CD4-positive, alpha-beta T cell (primary cell): ENCODE measurements at places on chromosomes 11 and 22.

- no peak for DNase-seq
Observed at GRCh38 chr22:29269731-29270474, 1.8 kb downstream of the EWSR1 start.

GRCh38 chr11:112377946-112378345, 117.3 kb upstream of the PLET1 start:
- no peak for DNase-seq

GRCh38 chr11:69896250-69896649, 77.0 kb upstream of the FGF3 start:
- DNase-seq, result no peak

- no peak for DNase-seq
Observed at GRCh38 chr11:65479184-65480145, 19.4 kb upstream of the MALAT1 start.

DNA sequence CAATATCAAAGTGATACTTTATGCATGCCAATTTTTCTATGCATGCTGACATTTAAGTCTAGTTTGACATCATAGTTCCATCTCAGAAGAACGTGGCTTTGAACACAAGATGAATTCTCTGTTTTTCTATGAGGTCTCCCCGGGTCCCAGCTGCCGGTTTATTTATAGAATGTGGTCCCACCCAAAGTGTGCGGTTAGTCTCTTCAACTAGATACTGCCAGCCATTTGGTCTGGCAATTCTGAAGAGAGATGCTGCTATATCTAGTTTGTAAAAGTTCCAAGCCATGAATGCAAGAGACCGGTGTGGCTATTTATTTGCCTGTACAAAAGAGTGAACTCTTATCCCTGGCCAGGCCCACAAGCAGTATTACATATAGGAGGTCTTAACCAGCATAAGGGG, 9.2 kb downstream of the OR5A2 start:
- DNase-seq, result no peak

DNA sequence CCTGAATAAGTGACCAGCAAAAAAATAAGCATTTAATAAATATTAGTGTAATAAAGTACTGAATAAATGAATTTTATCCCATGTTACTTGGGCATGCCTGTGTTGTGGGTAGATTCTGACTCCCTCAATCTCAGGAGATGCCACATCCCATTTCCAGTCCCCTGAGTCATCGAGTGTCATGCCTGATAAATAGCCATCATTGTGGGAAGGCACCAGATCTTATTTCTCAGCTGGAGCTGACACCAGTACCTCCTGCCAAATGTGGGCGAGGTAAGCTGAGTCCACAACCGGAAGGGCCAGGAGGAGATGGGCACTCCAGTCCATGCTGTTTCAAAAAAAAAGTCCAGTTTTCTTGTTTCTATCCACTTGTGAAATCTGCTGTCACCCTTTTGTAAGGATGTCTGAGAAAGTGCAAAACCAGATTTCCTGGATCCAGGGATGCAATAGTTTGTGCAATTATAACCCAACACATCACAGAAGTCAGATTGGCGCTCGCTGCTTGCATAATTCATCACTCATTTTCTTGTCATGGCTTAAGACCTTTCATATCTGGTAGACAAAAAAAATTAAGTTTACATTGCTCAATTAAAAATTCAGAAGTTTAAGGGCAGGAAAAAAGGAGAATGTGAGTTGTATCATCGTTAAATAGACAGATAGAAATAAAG, 311.6 kb downstream of the MIAT start:
- no peak for DNase-seq
